CD4-positive, CD25-positive, alpha-beta regulatory T cell (primary cell): ENCODE measurements at places on chromosomes 4 and X.

DNA sequence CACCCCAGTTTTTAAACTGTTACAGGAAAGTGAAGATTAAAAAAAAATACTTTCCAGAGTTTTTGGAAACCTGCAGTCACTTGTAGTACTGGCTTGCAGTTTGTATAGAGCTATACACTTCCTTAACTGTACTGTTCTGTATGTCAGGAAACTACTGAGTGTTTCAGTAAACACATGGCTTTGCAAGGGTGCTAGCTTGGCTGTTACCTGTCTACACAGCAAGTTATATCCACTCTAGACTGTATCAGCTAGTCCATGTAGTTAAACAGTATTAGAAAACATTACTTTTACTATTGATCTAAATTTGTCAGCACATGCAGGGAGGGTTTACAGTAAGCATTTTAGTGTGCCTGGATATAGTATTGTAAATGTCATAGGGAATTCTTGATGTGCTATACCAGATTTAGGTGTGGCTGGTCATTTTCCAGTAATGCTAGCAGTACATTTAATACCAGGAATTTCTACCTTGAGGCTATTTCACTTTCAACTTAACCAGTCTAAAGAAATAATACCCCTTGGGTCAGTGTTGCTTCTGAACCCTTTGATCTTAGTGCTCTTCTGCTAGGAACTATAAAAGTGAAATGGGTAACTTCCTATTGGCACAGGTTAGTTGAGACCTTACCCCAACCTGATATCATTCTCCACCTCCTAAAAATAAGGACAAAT, 192.3 kb upstream of the ANKRD50 start:
- no peak for DNase-seq

- no peak for DNase-seq
These were observed 71.6 kb downstream of the FAM114A1 start for GRCh38 chr4:38939165-38939564.

DNA sequence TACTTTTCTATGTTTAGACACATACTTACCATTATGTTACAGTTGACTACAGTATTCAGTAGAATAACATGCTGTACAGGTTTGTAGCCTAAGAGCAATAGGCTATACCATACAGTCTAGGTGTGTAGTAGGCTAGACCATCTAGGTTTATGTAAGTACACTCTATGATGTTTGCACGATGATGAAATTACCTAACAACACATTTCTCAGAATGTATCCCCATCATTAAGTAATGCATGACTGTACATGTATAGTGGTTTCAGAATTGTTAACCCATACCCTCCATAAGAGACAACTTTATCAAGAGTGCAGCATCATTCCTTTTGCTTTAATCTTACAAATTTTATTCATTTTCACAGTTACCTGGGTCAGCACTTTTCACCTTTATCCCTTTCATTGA, 126.8 kb downstream of the CLCN5 start:
- DNase-seq: no peak

- no peak for DNase-seq
These were observed 91.9 kb downstream of the FAM53A start for GRCh38 chr4:1592068-1592708.

DNA sequence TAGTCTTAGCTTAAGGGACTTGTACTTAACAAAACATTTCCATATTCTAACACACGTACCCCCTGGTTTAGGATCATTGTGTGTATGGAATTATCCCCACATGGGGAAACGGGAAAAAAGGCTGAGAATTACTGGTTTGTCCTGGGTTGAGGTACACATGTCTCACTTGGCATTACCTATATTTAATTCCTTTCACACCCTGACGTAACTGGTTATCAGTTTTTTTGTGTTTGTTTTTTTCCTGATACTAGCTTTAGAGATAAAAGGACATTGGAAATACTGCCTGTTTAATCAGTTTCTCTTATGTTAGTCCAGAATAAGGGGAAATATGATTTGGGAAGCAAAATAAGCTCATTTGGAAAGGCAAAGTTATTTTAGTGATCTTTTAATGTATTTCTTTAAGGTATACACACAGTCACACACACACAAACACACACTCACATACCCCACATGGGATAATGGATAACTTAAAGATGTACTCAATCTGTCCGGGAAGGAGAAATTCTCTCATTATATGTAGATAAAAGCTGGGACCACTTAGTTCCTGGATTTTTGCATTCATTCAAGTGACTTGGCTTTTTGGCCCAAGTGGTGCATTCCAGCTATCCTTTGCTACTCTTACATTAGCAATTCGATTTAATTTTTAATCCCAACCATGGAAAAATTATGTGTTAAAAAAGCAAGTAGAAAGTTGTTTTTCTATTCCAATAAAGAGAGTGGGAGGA, 13.0 kb downstream of the SEPTIN11 start:
- DNase-seq: no peak

GRCh38 chr4:27779827-27780226, 919.2 kb downstream of the STIM2 start:
- no peak for DNase-seq

DNA sequence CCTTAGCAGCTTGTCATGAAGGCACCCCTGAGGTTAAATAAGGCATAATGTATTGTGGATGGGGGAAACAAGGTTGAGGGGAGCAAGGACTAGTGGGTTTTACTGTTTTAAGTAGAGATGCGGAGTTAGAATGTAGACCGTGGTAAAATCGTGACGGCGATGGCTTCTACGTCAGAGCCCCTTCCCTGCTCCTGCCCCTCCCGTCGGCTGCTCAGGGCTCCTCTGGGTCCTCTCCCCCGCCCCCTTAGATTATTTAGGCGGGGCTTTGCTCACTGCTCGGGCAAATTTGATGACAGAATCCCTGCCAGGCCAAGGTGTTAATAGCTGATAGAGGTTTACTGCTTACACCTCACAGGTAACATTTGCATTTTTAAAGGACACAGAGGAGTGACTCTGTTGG, 2.3 kb downstream of the FRMPD3 start:
- DNase-seq: no peak

DNA sequence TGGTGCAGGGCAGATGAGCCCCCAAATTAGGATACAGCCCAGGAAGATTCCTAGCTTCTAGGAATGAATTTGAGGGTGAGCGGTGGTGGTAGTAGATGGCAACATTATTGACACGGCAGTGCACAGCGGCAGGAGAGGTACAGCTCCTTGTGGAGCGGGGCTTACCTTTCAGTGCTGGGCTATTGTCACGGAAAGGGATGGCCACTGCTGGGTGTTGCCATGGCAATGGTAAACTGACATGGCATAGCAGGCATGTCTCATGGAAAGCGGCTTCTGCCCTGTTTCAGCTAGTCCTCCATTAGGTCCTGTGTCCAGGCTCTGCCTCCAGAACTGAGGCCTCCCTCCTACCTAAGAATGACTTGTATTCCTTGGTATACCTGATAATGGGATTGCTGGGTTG, 81.8 kb upstream of the WDR1 start:
- DNase-seq: no peak

DNA sequence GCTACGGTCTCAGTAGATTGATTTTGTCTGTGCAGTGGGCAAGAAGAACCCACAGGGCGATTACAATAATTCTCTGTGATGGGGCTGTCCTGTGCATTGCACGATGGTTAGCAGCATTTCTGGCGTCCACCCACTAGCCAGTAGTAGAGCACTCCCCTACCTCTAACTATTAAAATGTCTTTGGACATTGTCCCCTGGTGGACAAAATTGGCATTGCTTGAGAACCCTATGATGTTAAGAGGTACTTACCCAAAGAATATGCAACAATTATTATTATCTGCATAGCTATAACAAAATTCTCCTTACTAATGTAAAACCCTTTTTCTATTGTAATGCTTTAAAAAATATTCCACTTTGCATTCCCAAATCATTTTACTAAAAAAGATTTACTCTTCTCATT, 109.5 kb upstream of the VCX3A start:
- DNase-seq: no peak

DNA sequence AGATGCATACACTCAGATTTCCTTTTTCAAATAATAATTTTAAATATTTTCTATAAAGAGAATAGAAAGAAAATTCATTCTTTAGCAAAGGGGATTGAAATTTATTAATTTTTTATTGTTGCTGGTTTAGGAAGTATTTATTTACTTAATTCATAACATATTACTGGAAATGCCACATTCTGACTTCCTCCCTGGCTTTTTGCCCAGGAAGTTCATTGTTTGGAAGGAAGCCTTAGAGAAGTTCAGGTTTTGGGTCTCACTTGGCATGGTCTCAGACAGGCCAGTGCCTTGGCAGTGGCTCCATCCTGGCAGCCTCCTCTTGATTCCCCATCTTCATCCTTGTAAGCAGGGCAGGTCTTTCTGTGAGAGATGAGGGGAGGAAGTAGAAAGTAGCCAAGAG, 50.5 kb downstream of the IL15 start:
- no peak for DNase-seq

- DNase-seq: no peak
These were observed 4.1 kb downstream of the HDAC8 start for GRCh38 chrX:72568406-72569092.

DNA sequence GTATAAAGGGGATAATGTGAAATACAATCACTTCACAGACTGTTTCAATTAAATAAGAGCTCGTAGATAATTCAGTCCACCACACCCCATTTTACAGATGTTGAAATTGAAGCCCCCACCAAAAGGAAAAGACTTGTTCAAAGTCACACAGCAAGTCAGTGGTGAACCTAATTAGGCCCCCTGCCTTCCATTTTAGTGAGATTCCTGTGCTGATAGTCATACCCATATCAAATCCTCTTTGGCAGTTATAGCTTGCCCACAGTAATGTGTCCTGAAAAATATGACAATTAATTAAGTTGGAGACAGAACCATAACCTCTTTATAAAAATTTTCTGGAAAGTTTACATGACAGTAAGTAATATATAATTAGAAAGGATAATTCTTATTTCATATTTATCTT, 58.0 kb downstream of the AR start:
- DNase-seq: no peak
